Stimulated activated CD8-positive, alpha-beta memory T cell treated with anti-CD3 and anti-CD28 coated beads, Interleukin-2, amount 100 ng/mL, for 1 hour (primary cell): ENCODE measurements at places on chromosomes 6 and 20.

DNA sequence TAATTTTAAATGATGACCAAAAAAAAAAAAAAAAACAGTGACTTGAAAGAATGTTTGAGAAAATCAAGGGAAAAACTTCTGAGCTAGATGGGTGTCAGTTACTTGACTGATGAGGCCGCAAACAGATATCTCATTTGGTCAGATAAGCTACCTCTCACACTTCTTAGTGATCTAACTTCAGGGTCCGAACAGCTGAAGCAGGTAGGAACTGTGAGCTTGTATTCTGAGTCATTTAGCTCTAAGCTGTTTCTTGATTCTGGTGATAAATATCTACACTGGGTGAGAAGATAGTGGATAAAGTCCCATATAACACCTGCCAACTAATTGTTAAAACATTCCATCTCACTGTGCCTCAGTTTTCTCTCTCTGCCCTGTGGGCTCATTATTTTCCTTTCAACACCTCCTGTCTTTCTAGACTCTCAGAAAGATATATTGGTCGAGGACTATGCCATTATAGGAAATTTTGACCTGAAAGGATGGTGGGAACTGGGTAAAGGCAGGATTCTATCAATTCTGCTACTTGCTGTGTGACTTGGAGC is 7.7 kb downstream of the KIF3B start:
- DNase-seq, result no peak

DNA sequence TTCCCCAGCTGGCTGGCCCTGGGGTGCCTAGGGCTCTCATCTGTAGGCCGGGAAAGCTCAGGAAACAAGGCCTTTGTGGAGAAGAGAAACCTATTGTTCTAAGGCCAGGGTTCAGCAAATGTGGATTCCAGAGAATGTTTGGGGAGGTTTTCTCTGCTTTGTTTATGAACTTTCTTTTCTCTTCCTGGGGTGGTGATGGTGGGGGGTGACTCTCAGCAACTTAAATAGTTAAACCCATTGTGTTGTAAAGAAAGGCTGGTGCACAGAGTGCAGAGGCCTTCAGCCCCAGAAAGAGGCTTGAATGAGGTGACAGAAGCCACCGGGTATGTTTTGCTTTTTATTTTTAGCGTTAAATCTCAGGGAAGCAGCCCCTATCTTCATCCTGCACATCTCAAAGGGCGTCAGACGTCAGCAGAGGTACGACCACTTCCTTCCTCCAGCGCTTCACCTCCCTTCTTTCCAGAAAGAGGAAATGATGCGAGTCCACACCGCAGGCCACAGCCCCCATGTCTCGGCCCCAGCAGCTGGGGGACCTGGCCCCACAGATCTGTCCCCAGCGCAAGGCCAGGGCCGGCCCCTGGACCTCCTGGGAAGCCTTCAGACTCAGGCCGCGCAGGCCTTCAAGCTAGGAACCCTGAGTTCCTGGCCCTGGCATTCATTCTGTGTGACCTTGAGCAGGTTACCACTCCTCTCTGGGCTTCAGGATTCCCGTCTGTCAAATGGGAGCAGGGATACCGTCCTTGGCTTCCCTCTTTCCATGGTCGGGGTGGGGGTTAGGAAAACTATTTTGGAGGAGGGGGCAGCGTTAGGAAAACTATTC is 605 bp upstream of the PPP1R16B start:
- DNase-seq, result peak; percentile 61

GRCh38 chr6:44035621-44036020 is 91.6 kb downstream of the MRPL14 start:
- no peak for DNase-seq

- no peak for DNase-seq
Measured at GRCh38 chr6:36368921-36369865, 18.3 kb downstream of the ETV7 start.

- no peak for DNase-seq
Measured at GRCh38 chr6:102204351-102204750, 810.8 kb downstream of the GRIK2 start.

DNA sequence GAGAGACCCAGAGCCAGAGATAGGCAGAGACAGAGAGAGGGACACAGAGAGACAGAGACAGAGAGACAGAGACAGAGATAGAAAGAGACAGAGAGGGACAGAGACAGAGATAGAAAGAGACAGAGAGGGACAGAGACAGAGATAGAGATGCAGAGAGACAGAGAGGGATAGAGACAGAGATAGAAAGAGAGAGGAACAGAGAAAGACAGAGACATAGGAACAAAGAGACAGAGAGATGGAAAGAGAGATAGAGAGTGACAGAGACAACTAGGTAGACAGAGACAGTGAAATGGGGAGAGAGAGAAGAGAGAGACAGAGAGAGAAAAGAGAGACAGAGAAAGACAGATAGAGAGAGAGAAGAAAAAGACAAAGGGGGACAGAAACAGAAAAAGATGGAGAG is 165.4 kb upstream of the FOXQ1 start:
- no peak for DNase-seq

DNA sequence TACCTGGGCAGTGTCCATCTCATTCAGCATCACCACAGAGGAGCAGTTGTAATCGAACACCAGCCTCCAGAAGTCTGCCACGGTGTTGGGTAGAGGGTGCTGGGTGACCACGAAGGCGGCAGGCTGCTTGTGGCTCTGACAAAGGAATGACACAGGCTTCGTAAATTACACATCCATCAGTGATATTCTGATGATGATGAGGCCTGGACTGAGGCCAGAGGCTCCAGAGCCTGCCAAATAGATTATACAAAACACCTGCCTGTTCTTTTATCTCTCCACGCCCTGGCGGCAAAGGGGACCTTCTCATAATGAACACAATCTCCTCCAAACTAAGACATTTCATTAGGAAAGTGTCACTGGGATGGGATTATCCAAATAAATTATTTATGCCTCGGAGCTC is 480.2 kb upstream of the CHD6 start:
- no peak for DNase-seq

DNA sequence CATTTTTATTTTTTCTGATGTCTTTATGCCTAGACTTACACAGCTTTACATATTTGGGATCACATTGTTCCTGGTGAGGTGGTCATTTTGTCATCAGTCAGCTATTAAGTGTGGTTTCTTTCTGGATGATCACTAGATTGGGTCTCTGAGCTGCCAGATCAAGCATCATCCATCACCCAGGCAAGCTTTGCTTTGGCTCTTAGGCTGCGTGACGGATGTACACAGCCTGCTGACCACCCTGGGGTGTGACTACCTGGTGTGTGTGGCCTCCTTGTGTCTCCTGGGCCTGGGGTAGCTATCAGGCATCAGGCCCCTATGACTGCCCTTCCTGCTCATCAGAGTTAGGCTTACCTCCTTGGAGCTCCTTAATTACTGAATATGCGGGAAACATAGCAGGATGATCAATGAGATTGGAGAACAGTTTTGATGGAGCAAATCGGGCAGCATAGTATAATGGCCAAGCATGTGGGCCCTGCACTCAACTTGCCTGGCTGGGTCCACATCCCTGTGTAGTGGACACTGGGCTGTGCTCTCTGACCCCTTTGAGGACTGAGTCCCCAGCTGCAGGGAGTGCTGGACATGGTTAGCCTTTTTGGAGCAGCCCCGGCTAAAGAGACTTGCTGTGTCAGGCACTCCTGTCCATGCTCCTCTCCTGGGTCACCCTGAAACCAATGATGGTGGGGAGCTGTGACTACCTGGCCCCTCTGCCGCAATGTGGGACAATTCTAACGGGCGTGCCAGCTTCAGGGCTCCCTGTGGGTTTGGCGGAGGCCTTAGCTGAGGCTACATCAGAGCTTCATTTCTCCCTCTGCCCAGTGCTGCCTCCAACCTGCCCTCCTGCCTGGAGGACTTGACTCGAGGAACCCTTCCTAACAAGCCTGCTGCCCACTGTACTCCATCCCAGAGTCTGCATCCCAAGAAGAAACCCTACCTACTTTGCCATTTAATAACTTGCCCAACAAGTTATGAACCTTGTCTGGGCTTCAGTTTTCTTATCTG is 8.2 kb downstream of the DAAM2 start:
- DNase-seq, result no peak

DNA sequence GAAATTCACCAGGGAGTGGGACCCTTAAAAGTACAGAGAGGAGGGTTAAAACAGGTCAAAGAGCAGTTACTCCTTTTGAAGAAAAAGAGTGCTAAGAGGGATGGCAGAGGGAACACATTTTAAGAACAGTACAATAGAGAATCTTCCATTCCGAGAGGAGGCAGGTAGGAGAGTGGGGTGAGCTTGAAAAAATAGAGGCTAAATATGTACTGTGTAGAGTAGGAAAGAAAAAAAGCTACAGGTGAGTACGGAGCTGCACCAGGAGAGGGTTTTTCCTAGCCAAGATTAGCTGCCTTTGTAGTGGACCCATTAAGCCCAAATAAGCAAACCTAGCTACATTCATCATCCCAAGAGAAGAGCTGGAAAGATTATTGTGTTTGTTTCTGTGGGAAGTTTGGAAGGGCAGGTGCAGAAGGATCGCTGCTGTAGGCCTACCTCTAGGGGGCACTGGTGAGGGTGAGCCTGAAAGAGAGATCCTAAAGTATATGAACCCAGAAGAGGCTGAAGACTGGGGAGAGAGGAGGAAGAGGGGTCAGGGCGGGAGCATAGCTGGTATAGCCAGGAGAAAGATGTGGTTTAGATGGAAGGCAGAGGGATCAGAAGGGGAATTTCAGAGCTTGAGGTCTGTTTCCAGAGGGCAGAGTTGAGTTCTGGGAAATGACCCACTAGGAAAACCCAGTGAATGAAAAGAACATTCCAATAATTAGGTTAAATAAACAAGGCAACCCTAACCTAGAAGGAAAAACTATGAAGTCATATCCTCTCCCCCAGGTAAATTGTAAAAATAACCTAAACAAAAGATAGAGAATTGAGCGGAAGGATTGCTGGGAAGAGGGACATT is 50.2 kb upstream of the HINT3 start:
- DNase-seq, result no peak

DNA sequence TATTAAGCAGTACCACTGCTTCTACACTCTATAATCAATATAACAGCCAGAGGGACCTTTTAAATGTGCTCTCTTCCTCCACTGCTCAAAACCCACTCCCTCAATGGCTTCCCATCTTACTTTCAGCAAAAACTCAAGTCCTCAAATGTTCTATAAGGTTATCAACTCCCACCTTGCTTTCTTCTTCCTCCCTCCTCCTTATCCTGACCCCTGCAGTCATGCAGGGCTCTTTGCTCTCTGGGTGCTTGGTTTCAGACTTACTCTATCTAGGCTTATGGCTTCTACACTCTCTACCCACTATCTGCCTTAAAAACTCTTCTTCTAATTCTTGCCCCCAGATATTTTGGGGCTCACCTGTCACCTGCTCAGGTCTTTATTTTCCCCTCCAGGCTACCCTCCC is 5.3 kb downstream of the ARHGAP18 start:
- DNase-seq, result no peak

DNA sequence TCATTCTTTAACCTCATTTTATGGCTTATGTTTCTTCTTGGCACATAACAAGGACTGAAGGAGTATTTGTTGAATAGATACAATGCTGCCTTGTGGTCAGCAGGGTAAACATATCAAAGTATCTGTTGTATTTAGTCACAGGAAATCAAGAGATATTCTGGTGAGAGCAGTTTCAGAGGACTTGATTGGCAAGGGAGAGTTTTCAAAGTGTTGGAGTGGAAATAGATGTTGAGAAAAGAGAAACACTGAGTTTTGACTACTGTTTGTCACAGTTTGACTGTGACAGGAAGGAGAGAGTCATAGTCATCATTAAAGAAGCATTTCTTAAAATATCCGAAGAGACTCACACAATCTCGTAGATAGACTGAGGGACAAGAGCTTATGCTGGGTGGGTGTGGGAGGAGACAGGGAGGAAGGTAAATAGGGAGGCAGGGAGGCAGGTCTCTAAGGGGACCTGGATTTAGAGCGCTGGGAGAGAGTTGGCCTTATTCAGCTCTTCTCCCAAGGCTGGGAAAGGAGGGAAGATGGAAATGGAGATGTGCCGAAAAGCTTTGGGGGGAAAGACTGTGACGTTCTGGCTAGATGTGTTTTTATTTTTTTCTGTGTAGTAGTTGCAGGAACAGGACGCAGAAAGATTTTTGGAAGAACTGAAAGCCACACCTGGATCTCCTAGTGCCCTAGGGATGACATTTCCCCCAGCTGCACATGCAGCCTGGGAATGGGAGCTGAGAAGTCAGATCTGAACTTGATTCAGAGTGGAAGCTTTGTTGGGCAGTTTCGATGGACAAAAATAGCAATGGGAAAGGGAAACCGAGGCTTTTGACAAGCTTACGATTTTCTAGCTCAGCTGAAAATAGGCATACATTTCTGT is 65.0 kb upstream of the IFNGR1 start:
- DNase-seq, result no peak

- DNase-seq, result no peak
Measured at GRCh38 chr6:139402876-139403386, 28.5 kb upstream of the CITED2 start.

DNA sequence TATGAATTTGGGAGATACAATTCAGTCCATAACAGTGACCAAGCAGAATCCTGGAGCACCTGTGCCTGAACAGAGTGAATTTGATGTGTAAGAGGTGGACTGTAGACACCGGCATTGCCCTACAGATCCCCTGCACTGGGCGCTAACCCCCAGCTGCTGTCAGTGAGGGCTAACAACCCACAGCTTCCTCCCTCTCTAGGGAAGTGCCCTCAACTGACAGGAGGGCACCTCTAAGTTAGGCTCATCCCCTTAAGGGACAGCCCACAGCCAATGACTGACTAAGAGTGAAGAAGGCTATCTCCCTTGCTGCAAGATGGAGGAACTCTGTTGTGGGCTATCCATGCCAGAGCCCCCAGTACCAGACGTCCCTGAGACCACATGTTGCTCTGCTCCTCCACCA is 15.3 kb upstream of the BPIFB1 start:
- no peak for DNase-seq

GRCh38 chr6:28353356-28353755 is 3.6 kb downstream of the ZKSCAN3 start:
- DNase-seq, result no peak
